Thoracic aorta (tissue), 2 donors: ENCODE measurements at places on chromosomes 4 and X. TPM values are rescaled to one million over a fixed set of nuclear protein-coding genes. Genes with fewer than 3 reads are reported as not detected.

DNA sequence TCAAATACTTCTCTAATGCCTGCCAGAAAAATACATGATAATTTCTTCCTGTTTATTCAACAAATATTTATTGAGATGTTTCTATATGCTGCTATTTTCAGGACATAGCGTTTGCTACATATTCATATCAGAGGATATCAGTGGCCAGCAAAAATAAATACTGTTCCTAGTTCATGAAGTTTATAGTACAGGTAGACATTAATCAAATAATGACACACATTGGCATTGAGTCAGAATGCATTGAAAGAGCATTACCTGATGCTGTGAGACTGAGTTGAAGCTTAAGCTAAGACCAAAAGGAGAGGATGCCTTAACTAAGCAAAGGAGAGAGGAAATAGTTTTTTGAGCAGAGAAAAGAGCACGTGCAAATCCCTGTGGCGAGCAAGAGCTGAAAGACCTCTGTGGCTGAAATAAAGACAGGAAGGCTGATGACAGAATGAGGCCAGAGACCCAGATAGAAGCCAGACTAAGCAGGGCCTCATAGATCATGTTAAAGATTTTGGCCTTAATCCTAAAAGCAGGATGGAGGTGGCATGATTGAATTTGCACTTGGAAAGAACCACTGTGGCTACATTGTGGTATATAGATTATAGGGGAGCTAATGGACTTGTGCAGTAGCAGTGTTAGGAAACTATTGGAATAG, 36.2 kb downstream of the FAM241A start:
- DNase-seq: no peak

DNA sequence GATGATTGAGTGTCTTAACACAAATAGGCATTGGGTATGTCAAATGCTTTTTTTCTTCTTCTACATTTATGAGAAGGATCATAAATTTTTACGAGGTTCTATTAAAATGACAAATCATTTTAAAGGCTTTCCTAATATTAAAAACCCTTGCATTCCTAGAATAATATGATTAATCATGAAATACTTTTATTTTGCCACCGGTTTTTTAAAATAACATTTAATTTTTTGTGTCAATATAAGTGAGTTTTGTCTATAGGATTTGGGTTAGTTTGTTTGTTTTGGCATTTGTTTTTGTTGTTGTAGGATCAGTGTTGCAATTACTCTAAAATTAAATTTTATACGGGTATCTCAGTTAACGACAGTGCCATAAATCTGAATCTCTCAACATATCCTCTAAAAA, 169.7 kb upstream of the STK26 start:
- no peak for DNase-seq

GRCh38 chrX:154131955-154132354, 12.1 kb upstream of the OPN1LW start:
- no peak for DNase-seq

DNA sequence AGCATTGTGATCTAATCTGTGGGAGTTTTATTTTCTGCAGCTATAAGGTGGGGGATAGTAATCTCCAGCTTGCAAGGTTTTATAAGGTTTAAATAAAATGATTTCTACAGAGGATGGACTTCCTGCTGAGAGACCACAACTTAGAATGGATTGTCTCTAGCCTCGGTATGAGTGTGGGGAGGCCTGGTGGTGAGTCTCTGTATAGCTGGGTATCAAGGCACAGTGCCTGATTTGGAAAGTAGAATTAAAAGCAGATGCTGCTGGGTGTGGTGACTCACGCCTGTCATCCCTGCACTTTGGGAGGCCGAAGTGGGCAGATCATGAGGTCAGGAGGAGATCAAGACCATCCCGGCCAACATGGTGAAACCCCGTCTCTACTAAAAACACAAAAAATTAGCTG, 162.0 kb upstream of the GATB start:
- no peak for DNase-seq

DNA sequence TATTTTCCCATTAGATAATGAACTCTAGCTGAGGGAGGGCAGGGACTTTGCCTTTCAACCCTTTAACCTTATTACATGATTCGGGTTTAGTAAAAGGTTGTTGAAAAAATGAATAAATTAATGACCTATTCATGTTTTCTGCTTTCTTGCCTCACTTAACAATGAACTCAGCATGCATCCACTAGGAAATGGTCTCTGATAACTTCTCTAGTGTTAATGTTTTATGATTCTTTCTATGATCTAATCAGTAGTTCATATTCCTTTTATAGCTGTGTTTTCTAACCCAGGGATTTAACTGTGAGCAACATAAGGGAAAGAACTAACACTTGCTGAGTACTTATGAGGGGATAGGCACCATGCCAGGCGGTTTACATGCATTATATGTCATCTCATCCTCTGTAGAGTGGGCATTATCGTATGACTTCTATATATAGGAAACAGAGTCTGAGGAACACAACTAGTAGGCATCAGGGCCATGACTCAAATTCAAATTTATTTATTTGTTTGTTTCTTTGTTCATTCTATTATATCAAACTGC, 236.7 kb upstream of the MAB21L2 start:
- DNase-seq: no peak

CNOT6L gene
- 39.9 TPM for total RNA-seq

ABLIM2 gene
- total RNA-seq: 28.6 TPM

NKX3-2 gene
- total RNA-seq: not detected

ANXA5 gene
- total RNA-seq: 401 TPM
